ENCODE measurements at places on chromosomes 3 and 15.

GRCh38 chr3:156604642-156605144, 49.8 kb upstream of the SSR3 start:
- DNase-seq: no peak

DNA sequence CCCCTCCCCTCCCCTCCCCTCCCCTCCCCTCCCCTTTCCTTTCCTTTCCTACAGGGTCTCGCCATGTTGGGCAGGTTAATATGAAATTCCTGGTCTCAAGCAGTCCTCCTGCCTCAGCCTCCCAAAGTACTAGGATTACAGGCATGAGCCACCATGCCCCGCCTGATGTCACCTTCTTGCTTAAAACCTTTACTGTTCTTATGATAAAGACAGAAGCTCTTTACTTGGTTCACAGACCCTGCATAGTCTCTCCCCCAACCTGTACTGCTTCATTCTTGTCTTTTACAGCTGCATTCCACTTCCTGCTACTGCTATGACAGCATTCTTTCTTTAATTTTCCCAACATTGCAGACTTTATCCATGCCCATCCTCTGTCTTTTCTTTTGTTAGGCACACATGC, 20.8 kb downstream of the MED12L start:
- no peak for DNase-seq

- peak; percentile 9 for DNase-seq
Measured at GRCh38 chr3:114839476-114839875, 307.6 kb downstream of the ZBTB20 start.

GRCh38 chr15:96053781-96054428, 276.6 kb upstream of the NR2F2 start:
- DNase-seq: no peak

GRCh38 chr15:101138913-101139880, 112.7 kb downstream of the CHSY1 start:
- DNase-seq: no peak

GRCh38 chr3:168615493-168616020, 519.8 kb upstream of the GOLIM4 start:
- no peak for DNase-seq

- no peak for DNase-seq
Measured at GRCh38 chr3:73235768-73236167, 174.3 kb downstream of the EBLN2 start.

- no peak for DNase-seq
Measured at GRCh38 chr3:47006145-47006651, 26.7 kb downstream of the NBEAL2 start.

- DNase-seq: no peak
Measured at GRCh38 chr15:100284701-100285100, 57.1 kb downstream of the ADAMTS17 start.

- no peak for DNase-seq
Measured at GRCh38 chr15:51095681-51096331, 1.1 kb upstream of the TNFAIP8L3 start.

DNA sequence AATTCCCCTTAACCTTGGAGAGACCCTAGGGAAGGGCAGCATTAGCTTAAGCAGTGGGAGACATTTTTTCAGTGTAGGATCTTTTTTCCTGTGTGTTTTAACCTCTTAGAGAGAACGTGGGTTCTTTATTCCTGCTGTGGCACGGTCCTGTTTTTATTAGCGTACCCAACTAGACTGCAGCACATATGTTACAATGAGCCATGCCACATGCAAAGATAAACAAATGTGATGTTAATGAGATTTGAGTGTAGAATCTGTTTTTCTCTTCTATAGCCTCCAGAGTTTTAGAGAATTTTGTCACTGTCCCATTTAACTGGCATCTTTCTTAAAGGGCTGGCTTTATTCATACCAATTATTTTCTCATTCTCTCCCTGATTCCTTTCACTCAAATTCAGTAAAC, 347.5 kb downstream of the CNTN4 start:
- no peak for DNase-seq

- peak; percentile 9 for DNase-seq
Measured at GRCh38 chr3:101823525-101823924, 25.8 kb upstream of the NFKBIZ start.

- DNase-seq: peak; percentile 15
Measured at GRCh38 chr15:36645106-36645505, 65.7 kb downstream of the CDIN1 start.

- DNase-seq: no peak
Measured at GRCh38 chr15:29382862-29383261, 113.2 kb upstream of the NSMCE3 start.

- no peak for DNase-seq
Measured at GRCh38 chr3:28103861-28104260, 137.6 kb upstream of the CMC1 start.

GRCh38 chr15:34258151-34258550, 33.3 kb downstream of the EMC4 start:
- no peak for DNase-seq

DNA sequence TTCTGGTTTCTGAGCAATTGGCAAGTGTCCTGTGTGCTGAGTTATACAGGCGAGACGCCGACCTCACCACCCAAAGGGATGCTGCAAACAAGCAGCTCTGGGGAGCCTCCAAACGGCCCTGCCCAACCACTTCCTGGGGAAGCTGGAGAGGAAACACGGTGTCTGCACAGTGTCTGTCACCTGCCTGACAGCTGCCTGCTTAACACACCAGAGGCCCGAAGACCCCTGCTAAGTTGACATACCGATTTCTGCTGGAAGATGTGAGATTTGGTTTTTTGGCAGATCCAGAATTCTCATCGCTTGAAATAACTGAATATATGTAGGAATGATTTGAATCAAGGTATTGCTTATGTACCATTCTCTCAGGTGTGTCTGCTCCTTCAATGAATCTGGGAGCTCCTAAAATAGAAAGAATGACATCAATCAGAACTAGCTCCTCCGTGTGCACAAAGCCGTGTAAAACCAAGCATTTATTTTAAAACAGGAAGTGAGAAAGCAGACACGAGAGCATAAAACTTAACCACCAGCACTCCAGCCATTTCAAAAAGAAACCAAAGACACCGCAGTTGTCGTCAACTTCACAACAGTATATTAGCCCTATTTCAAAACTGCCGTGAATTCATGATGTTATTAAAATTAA, 27.2 kb downstream of the LRRC2 start:
- peak; percentile 76 for DNase-seq

DNA sequence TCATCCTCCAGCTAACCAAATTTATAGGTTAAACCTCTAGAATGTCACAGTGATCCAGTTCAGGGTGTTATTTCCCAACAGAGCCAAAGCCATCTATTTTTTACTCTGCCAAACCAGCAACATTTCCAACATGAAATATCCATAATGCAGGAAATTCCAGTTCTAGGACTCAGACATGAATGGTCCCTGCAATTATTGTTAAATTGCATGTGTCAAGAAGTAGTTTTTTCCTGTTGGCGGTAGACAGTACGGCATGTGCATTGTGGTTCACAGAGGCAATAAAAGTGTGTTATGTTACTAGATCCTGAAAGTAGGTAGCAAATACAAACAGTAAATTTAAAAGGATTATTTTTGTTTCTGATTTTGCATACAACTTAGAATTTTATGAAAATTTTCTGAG, 215.7 kb upstream of the THBS1 start:
- peak; percentile 91 for DNase-seq

- no peak for DNase-seq
Measured at GRCh38 chr3:139443186-139443585, 33.1 kb downstream of the RBP2 start.

- no peak for DNase-seq
Measured at GRCh38 chr3:130854208-130854864, 39.5 kb upstream of the ATP2C1 start.

GRCh38 chr3:85912980-85913379, 954.2 kb downstream of the CADM2 start:
- no peak for DNase-seq

GRCh38 chr3:156256256-156256655, 135.9 kb downstream of the KCNAB1 start:
- no peak for DNase-seq

DNA sequence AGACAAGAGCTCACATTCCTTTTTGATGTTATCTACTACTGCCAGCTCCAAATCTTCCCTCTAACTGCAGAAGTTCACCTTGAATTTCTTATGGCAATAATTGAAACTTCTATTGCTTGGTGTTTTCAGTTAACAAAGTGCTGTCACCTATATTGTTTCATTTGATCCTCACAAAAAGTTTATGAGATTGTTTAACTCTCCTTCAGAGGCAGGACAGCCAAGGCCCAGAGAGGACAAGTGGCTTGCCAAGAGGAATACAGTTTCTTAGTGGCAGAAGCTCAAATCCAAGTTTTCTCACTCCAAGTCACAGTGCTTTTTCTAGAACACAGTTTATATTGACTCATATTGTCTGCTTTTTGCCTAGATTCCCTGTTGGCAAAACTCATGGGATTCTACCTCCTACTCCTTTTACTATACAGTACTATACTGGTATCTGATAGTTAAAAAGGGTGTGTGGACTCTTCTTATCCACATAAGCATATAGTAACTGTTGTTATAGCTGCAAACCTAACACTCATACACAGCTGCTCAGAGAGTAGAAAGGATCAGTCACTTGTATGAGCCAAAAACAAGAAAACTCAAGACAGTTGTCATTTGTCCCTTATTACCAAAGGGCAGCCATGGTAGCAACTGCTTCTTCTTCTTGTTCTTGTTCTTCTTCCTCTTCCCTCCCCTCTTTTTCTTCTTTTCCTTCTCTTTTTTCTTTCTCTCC, 15.9 kb downstream of the TM4SF4 start:
- DNase-seq: no peak

- no peak for DNase-seq
Measured at GRCh38 chr3:159856590-159857104, 132.0 kb upstream of the IL12A start.

- no peak for DNase-seq
Measured at GRCh38 chr3:102660653-102661052, 225.8 kb downstream of the ZPLD1 start.

- DNase-seq: peak; percentile 14
Measured at GRCh38 chr15:90691369-90691768, 25.8 kb upstream of the BLM start.

DNA sequence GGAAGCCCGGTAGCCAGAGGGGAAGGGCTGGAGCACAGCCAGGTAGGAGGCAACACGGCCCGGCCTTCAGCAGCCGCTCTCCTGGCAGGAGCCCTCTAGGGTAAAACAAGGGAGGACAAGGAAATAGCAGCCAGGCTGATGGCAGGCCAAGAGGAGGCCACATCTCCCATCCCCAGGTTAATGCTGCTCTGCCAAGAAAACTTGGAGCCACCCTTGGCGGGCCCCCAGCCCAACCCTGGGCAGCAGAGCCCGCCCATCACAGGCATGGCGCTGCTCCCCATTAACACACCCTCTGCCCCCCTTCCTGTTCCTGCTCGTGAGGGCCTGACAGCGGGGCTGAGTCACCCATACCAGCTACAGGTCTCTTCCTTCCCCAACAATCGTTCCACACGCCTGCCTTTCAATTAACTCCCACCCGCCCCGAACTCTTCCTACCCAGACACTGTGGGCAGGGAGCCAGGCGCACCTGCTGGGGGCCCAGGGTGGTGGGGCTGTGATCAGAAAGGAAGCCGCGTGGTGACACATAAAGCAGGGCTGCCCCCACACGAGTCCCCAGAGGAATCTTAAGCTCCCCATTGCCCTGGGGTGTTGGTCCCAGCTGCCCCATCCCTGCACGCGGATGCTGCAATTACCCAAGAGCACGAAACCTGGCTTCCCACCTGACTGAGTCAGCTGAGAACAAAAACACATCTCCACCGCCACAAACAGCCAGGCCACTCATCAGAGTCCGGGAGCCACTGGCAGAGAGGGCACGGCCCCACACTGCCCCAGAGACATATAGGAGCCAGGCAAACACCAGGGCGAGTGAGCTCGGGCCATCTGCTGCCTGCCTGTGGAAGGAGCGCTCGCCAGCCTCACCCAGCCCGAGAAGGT, at the start of gene C15orf62:
C15orf62 (plus strand) TSS at position 707 of the 873 bp plus-strand sequence. CDS start 516 bp downstream, outside the sequence.
- no peak for DNase-seq
